Activated CD4-positive, alpha-beta T cell treated with anti-CD3 and anti-CD28 coated beads for 4 hours (primary cell): ENCODE measurements at places on chromosomes 13 and 19.

DNA sequence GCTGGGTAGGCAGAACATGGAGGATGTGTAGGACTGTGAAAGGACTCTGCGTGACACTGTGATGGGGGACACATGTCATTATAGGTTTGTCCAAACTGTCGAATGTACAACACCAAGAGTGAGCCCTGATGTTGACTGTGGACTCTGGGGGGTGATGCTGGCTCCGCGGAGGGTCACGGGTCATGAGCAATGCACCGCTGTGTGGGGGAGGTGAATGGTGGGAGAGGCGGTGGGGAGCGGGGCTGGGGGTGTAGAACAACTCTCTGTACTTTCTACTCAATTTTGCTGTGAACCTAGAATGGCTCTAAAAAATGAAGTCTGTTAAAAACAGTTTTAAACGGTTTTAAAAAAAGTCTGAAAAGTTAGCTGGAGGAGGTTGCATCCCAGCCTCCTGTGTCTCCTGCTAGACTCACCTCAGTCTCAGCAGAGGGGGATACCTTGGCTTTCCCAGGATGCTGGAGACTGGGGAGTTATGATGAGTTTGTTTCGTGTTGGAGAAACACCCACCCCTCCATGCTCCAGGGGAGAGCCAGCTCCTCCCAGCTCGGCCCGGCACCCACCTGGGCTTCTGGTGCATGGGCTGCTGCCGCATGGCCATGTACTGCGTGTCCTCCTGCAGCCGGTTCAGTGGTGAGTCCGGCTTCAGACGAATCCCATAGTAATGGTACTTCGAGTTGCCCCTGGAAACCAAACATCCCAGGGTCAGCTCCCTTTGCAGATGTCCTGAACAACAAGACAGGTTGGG is 34.7 kb upstream of the RANBP3 start:
- no peak for DNase-seq

GRCh38 chr19:4376028-4376670 is 24.2 kb downstream of the SH3GL1 start:
- no peak for DNase-seq

DNA sequence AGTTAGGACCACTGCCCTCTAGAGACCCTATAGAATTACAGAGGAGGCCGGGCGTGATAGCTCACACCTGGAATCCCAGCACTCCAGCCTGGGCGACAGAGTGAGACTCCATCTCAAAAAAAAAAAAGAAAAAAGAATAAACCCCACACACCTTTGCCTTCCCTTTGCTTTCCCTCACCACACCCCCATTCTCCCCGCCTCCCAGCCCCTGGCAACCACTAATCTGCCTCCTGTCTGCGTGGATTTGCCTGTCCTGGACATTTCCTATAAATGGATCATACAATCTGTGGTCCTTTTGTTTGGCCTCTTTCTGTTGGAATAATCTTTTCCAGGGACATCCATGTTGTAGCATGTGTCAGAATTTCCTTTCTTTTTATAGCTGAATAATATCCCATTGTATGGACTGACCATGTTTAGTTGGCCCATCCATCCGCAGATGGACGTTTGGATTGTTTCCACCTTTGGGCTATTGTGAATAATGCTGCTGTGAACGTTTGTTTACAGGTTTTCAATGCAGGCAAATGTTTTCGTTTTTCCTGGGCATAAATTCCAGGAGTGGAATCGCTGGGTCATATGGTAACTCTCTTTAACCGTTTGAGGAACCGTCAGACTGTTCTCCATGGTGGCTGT is 15.3 kb downstream of the NACC1 start:
- no peak for DNase-seq

DNA sequence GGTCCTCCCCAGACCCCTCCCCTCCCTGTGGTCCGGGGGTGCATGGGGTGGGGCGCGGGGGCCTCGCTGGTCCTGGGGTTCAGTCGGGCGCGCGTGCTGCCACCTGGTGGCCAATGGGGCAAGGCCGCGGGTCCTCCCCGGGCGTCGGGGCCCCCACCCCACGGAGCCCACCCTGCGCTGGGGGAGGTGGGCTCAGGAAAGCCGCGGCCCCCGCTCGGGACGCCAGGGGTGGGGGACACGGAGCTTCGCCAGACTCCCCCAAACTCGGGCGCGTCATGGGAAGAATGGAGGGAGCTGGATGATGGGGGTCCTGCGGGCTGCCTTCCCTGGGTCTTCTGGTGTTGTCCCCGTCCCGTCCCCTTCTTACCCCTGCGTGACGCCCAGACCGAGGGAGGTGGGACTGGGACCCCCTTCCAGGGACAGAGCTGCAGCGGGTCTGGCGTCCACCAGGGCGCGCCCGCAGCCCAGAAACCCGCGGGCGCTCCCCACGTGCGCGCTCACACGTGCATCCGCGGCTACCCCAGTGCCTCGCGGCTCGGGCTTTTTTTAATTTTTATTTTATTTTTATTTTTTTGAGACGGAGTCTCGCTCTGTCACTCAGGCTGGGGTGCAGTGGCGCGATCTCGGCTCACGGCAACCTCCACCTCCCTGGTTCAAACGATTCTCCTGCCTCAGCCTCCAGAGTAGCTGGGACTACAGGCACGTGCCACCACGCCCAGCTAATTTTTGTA is 19.8 kb upstream of the TCF3 start:
- peak; percentile 62 for DNase-seq

DNA sequence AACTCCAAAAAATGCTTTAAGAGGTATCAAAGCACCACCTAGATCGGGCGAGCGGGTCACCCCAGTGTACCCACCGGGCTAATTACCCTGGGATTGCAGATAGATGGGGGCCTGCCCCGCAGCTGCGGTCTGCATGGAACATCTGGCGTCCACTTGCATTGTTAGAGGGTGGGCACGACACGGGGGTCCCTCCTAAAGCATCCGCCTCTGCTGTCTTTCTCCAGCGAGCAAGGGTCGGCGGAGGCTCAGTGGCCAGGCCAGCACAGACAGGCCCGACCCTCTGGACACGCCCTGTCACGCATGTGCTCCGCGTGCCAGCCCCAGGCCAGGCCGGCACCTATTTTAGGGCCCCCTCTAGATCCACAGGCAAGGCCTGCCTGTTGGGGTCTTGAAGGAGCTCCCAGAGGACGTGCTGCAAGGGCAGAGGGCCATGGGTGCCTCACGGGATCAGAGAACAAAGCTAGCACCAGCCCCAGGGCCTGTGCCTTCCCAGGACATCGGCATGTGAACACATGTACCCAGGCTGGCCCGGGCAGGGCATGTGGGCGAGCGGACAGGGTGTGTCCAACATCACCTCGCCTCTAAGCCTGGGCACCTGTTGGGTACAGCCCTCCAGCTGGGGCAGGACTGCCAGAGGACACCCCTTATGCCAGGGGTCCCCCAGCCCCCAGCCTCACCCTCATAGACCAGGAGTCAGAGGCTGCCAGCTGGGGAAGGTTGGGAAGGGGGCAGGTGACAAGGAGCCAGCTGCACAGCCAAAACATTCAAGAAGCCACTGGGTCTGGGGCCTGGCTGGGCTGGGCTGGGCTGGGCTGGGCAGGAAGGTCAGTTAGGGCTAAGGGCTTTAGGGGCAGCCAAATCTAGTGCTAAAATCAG is 35.6 kb upstream of the NANOS3 start:
- DNase-seq, result peak; percentile 43

GRCh38 chr19:35256566-35256965 is 7.8 kb downstream of the LSR start:
- no peak for DNase-seq

DNA sequence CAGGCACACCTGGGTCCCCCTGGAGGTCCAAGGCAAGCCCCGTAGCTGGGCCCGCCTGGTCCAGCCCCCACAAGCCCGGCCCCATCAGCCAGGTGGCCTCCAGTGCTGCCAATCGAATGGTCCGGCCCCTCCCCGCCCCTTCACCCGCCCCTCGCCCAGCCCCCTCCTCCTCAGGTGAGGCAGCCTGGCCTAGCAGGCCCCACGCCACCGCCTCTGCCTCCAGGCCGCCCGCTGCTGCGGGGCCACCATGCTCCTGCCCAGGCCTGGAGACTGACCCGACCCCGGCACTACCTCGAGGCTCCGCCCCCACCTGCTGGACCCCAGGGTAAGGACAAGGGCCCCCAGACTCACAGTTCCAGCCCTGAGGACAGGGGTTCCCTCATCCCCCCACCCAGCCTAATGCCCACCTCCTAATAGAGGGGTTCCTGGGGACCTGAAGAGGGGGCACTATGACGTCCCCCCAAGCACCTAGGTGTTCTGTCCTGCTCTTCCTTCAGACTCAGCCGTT is at the start of gene HPN:
Gene HPN, plus strand, starts transcription at position 174 of the 508 bp plus-strand sequence. CDS start 786 bp downstream, outside the sequence.
- DNase-seq, result no peak

DNA sequence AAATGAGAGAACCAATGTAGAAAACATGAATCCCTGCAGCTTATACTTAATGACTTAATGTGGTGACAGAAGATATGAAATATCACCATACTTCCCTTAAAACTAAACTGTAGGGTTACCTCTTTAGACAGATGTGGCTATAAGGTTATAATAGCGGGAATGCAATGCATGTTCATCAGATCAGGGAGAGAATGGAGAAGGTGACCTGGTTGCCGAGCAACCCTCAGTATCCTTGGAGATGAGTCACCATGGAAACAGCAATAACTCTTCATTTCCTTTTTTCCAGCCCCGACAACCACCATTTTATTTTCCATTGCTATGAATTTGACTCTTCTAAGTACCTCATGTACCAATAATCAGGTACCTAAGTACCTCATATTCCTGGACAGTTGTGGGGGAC is 28.0 kb upstream of the ZNF835 start:
- no peak for DNase-seq

DNA sequence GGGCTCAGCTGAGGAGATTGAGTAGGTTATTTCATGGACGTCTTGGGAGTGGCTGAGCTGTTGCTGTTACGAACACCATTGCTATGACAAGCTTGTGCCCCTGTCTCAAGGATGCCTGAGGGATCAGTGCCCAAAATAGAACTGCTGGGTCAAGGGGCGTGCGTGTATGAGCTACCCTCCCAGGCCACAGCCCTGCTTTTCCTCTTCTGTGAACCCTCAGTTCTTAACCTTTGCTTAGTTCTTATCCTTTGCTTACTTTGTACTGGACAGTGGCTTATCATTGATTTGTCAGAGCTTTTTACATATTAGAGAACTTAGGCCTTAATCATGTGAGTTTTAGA is 9.0 kb downstream of the ARHGAP45 start:
- DNase-seq, result no peak

GRCh38 chr19:574658-575526 is 2.5 kb downstream of the BSG start:
- no peak for DNase-seq

DNA sequence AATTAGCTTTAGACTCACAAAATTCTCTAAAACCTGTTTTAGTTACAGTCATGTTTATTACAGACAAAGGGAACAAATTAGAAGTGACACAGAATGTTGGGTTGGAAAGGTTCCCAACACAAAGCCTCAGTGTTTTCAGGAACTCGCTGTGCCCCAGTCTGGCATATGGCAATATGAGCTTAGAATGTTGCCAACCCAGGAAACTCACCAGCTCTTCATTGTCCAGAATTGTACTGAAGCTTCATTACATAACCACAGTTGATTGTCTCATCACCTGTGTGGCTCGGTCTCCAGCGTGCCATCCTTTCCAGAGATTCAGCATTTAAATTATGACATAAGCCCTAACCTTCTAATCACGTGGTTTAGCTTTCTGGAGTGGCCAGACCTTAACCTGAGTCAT is 19.1 kb downstream of the ZNF264 start:
- no peak for DNase-seq
